ENCODE measurements at places on chromosomes 3 and 15.

DNA sequence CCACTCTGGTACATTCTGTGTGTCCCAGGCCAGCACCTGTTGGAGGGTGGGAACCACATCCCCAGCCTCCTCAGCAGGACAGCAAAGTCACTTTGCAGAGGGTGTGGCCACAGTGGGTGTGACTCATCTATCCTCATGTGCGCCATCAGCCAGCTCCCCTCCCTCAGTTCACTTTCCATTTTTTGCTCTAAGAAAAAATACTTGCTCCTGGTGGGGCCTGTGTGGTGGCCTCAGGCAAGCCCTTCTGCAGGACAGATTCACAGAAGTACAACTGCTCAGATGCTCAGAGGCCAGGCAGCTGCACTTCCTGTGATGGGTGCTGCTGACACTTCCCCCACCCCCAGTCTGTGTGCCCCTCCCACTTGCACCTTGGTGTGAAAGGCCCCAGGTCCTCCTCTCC, 78.3 kb upstream of the ALDH1L1 start:
- DNase-seq = no peak

DNA sequence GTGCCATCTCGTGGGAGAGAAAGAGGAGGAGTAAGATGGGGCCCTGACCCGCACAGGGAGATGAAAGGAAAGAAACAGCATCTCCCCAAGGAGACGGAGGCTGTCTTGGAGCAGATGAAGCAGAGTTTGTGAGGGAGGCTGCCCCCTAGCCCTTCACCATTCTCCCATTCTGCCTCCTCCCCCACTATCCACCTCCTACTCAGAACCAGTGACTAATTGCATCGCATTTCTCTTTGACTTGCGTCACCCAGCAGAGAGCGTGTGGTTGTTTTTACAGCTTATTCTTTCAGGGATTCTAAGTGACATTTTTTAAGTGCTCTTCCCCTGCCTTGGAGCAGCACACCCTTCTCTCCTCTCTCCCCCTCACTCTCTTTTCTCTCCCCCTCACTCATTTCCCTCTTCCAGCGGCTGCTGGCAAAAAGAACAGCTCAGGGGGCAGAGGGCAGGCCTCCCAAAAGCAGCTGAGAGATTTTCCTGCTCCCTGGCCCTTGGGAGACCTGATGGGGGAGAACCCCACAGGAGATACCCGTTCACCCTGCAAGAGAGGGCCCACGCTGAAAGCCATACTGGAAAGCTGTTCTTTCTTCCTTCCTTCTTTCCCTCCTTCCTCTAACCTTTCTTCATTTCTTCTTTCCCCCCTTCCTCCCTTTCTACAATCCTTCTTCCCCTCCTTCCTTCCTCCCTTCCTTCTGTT, 91.8 kb downstream of the MRPL46 start:
- DNase-seq = no peak

- DNase-seq = no peak
These were observed 2.5 kb downstream of the RBM15B start for GRCh38 chr3:51393564-51393963.

GRCh38 chr3:61334783-61335182, 83.5 kb upstream of the FHIT start:
- no peak for DNase-seq

DNA sequence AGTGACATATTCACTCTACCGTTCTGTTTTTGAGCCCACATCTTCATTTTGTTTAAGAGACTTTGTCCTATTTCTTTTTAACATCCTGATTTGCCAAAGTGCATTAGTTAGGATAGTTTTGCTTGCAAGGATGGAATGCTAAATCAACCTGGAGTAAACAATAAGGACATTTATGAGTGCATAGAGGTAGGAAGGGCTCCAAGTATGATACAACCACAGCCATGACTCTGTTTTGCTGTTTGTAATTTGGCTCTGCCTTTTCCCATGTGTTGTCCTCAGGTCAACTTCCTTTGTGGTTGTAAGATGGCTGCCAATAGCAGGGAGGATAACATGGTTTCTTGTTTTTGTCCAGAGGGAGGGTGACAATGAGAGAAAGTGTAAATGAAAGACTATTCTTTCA, 66.4 kb upstream of the GOLIM4 start:
- no peak for DNase-seq

DNA sequence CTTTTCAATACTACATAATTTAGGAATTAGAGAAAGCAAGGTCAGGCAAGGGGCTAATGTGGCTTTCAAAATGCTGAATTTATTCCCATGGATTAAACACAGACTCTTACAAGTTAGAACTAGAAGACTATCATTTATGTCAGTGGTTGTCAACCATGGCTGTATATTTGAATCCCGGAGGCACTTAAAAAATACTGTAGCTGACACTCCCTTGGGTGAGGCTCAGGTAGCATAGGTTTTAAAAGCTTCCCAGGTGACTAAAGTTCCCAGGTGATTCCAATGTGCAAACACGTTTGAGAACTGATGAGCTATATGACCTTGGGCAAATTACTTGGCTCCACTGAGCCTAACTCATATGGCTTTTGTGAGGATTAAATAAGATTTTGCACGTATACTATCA, 29.6 kb downstream of the AAGAB start:
- no peak for DNase-seq

- no peak for DNase-seq
These were observed 633.7 kb upstream of the SUCLG2 start for GRCh38 chr3:68288085-68288484.

DNA sequence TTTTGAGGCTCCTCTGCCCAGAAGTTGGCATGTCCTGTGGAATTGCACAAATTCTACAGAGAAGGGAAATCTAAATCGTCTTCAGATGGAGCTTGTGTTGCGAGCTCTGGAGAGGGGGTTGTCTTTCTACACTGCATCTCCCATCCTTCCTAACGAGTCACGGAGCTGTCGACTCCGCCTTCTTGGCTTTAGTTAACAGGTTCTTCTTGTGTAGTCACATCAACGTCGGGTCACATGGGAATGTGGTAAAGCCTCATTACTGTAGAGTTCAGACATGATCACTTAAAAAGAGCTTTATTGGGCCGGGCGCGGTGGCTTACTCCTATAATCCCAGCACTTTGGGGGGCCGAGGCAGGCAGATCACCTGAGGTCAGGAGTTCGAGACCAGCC, 60.0 kb downstream of the DNASE1L3 start:
- no peak for DNase-seq

DNA sequence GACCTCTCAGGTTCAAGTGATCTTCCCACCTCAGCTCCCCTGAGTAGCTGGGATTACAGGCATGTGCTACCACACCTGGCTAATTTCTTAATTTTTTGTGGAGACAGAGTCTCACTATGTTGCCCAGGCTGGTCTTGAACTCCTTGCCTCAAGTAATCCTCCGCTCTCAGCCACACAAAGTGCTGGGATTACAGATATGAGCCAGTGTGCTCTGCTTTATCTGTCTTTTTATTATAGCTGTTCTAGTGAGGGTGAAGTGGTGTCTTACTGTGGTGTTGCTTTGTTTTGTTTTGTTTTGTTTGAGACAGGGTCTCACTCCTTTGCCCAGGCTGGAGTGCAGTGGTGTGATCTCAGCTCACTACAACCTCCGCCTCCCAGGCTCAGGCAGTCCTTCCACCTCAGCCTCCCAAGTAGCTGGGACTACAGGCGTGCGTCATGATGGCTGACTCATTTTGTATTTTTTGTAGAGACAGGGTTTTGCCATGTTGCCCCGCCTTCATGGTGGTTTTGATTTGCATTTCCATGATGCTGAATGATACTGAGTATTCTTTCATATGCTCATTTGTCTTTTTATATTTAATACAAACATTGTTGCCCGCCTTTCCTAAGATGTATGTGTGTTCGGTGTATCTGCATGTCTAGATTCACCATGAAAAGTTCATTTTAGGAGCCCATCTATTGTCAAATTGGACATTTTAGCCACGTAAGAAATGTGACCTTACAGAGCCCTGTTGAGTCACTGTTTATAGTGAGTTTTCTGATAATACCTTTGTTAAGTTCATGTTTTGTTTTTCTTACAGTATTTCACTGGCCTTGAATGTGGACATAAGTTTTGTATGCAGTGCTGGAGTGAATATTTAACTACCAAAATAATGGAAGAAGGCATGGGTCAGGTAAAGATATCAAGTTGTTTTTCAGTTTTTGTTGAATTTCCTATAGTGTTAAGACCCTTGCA, 80.6 kb downstream of the ARIH1 start:
- DNase-seq = peak; percentile 21

DNA sequence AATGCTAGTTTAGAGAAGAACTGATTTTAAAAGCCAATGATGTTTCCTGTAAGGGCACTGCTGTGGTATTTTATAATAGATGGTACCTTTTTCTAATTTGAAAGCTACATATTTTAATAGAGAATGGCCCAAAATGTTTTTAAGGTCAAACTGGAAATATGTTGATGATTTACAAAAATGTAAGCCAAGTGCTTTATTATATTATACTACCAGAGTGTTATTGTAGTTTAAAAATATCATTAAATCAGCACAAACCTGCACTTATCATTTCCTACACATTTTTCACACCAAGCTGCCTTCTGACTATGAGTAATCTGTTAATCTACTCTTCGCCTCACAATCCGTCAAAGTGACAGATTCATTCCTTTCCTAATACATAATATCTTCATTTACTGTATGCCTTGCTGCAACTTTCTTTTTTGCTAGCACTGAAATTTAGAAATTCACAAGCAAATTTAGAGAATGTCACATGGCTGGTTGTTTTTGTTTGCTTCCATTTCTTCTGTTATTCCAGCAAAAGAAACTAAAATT, 126.4 kb upstream of the FAM3D start:
- no peak for DNase-seq

DNA sequence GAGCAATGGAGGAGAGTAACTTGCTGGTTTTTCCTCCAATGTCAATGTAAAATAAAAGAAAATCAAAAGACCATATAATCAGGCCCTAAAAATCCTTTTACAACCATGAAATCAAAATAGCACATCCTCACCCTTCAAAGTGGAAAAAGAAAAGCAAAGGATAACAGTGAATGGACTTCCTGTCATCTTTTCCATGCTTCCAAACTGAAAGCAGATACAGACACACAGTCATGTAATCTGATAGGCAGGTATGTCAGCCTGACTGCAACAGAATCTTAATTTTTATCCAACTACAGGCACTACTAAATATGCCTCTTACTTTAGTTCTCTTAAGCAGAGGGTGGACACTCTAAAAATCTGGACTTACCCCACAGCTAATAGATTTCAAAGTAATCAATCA, 27.8 kb upstream of the IGDCC4 start:
- no peak for DNase-seq

DNA sequence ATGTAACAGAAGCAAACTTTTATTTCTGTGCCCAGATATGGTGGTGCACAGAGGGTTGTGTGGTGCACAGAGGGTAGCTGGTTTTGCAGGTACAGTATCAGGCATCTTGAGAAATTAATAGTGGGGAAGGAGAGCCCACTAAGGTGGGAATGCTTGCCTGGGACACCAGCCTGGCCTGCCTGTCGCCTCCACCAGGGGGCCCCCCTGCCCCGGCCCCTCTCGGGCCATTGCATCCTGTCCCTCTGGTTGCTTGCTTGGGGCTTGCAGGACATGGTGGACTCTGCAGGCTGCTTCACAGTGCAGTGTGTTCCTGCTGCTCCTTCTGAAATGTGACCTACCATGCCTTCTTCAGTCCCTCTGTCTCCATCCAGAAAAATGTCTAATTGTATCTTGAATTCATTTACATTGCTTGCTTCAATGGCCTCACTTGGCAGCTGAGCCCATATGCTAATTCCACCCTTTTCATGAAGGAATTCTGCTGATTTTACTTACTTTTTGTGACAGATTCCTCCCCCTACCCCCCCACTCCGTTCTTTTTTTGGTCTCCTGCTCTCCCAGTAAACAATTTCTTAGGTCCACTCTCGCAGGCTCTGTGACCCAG, 73.6 kb downstream of the EEFSEC start:
- DNase-seq = peak; percentile 9

GRCh38 chr3:16614033-16615031, 9.1 kb upstream of the DAZL start:
- no peak for DNase-seq

DNA sequence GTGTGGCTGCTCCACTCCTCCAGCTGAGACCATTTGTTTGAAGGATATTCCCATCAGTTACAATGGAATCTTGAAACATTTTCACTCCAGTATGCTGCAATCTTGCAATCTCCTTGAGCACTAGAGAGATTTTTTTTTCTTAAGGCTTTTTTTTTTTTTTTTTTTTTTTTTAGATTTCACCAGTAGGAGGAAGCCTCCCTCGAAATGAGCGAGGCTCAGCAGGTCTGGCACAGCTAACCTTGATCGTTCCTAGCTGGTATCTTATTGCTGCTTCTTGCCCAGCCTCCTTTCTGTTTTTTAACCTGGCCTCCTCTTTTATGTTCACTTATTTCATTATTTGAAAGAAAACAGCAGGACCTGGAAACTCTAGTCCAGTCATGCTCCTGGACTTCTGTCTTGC, 48.1 kb downstream of the RAP2B start:
- DNase-seq = no peak

GRCh38 chr15:84782346-84782745, 34.0 kb downstream of the ZNF592 start:
- DNase-seq = no peak

DNA sequence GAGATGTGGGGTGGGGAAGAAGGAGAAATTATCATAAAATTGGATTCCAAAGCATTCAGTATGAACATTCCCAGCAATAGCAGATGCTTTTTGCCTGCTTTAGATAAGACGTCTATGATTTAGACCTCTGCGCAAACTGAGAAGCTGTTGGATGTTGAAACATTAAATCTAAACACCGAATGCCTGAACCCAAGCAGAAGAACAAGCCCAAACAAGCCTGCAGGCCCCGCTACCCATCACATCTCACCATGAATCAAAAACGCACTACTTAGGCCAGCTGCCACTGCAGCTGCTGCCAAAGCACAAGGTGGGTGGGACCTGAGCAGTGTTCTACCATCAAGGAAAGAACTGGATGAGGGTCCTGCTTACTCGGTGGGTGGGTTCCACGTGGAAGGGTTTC, 24.4 kb upstream of the THBS1 start:
- no peak for DNase-seq

DNA sequence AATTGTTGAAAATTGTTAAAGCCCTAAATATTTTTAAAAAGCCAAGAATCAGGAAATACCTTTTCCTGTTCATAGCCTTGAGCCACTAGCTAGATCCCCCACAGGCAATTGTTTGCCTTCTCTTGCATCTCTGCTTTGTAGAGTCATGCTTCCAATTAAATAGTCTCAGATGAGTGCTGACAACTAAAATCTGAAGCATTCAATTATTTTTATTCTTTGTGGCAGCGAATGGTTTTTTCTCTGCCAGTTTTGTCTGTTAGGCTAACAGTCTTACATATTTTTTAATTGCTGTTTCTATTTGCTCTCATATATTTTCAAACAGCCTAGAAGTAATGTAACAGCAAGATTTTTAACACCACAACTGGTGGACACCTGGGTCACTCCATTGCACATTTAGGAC, 277.1 kb upstream of the GBE1 start:
- no peak for DNase-seq

DNA sequence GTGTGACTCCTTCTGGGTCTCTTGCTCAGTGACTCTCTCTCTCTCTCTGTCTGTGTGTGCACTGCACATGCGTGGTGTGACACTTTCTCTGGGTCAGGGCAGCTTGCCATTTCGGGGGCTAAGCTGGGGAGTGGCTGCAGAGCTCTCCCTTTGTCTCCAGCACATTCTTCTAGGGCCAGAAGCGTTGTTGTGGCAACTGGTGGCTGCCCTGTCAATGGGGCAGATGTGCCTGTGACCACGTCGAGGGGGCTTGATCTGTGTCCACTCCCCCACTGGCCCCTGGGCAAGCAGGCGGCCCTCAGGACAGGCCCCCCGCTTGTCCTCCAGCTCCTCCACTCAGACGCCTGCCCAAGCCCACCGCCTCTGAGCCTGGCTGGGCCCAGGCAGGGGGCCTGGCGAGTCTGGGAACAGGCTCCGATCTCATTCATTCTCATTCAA, 67.8 kb downstream of the WNT7A start:
- no peak for DNase-seq

GRCh38 chr3:29285471-29286071, 4.7 kb downstream of the RBMS3 start:
- no peak for DNase-seq
